ENCODE measurements at places on chromosomes 11 and 22.

DNA sequence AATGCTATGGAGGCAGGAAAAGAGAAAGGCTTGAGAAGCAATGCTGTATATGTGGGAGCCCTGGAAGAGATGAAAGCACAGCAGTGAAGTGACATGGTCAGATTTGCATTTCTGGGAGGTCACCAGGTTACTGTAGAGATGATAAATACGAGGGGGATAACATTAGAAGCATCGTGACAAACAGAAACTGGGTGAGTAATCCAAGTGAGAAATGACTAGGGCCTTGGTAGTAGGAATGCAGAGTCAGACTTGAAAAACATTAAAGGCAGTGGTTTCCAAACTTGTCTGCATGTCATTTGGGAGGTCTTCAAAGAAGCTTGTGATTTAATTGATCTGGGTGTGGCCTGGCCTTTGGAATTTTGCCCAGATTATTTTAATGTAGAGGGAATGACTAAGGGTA, 43.9 kb downstream of the CCDC34 start:
- DNase-seq: no peak

DNA sequence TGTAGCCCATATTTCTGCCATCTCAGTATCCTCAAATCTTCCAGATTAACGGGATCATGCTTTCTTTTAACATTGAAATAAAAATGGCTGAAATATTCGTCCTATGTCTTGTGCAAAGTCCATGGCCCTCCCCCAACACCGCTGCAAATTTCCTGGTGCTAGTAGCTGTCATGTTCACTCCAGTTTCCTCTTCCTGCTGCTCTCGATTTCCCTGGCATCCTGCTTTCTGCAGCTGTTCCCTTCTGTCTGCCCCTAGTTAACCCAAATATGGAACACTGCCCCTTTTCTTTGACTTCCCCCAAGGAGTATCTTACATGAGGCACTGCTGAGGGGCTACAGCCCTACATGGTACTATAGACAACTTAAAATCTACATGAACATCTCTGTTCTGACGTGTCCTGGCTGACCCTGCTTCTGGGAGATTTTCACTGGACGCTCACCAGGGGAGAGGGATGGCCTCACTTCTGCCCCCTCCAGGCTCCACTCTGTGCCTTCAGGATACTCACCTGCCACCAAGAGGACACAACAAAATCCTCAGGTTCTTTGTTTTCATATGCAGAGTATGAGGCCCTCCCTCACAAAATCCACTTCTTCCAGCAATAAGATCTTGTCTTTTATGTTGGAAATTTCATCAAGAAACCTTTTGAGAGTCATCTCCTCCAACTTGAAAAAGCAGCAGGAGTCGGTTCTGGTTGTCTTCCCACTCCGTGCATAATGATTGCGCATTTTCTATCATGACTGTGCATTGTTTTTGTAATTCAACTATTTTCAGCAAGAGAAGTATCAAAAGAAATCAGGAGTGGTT, 29.5 kb upstream of the SCUBE2 start:
- peak; percentile 13 for DNase-seq

GRCh38 chr11:75135021-75135650, 15.8 kb upstream of the SLCO2B1 start:
- no peak for DNase-seq

GRCh38 chr11:11038782-11039181, 180.9 kb upstream of the ZBED5 start:
- DNase-seq: no peak

GRCh38 chr11:77381729-77382665, 80.5 kb upstream of the GDPD4 start:
- no peak for DNase-seq

GRCh38 chr22:48908547-48908946, 919.1 kb downstream of the BRD1 start:
- DNase-seq: no peak

GRCh38 chr22:48592488-48592887, 1235.2 kb downstream of the BRD1 start:
- DNase-seq: no peak

DNA sequence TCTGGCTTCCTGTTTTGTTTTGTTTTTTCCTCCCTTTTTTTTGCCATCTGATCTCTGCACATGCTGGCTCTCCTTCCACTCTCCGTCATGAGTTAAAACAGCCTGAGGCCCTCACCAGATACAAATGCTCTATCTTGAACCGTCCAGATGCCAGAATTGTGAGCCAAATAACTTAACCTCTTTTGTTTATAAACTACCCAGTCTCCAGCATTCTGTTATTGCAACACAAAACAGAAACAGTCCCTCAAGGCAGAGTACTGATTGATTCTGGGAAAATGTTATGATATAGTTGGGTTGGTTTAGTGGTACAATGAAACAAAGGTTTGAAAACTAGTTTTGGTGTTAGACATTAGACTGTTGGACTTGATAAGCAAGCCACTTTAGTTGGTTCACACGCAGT, 1390.0 kb upstream of the RAG2 start:
- DNase-seq: no peak

DNA sequence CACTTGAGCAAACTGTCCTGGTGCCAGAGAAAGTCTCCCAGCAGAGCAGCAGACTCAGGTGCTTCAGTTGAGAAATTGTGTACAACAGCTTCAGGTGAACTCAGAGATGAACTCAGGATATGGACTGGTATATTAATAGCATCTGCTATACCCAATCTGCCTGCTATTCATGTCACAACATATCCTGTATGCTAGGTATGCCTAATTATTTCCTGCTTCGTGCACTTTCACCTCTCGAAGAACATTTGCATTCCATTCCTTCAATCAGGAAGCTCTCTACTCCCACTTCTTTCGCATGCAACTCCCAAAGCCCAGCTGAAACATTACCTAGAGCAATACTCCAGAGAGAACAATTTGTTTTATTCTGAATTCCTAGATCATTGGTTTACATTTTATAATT, 207.7 kb downstream of the KCNA4 start:
- no peak for DNase-seq

- no peak for DNase-seq
Observed at GRCh38 chr11:65419772-65420481, 2.7 kb upstream of the NEAT1 start.

DNA sequence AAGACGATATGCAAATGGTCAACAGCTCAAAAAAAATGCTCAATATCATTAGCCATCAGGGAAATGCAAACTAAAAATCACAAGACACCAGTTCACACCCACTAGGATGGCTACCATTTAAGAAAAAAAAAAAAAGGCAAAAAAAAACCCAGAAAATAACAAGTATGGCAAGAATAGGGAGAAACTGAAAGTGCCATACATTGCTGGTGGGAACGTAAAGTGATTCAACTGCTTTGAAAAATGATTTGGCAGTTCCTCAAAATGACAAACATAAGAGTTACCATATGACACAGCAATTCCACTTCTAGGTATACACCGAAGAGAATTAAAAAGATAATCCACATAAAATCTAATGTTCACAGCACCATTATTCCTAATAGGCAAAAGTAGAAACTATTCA, 47.5 kb downstream of the PICALM start:
- DNase-seq: no peak

- DNase-seq: no peak
Observed at GRCh38 chr11:67261640-67261945, 4.7 kb upstream of the GRK2 start.

DNA sequence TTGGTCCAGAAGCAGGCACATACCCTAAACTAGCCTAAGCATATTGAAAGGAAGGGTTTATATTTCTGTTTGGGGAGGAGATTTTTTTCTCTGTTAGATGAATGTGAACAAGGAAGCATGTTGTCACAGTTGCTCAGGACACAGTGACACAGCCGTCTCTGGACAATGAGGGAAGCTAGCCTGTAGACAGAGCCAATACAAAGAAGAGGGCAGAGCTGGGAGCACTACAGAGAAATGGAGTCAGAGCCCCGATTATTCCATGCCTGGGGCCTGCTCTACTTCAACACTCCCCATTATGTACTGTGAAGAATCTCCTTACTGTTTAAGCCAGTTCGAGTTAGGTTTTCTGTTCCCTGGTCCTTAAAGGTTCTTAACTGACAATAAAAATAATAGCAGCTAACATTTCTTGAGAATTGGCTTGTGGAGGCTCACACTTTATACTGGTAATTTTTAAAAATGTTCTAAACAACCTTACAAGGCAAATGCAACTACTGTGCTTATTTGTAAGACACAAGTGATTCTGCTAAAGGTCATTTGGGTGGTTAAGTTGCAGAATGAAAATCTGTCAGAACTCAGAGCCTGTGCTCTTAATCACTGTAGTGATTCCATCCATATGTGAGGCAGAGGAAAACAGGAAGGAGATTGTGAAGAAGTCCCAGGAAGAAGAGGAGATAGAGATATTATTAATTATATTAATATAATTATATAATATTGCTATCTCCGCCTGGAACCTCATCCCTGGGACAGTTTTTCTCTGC, 58.8 kb upstream of the RRAS2 start:
- DNase-seq: no peak

GRCh38 chr11:132184079-132184478, 813.7 kb downstream of the NTM start:
- DNase-seq: no peak

DNA sequence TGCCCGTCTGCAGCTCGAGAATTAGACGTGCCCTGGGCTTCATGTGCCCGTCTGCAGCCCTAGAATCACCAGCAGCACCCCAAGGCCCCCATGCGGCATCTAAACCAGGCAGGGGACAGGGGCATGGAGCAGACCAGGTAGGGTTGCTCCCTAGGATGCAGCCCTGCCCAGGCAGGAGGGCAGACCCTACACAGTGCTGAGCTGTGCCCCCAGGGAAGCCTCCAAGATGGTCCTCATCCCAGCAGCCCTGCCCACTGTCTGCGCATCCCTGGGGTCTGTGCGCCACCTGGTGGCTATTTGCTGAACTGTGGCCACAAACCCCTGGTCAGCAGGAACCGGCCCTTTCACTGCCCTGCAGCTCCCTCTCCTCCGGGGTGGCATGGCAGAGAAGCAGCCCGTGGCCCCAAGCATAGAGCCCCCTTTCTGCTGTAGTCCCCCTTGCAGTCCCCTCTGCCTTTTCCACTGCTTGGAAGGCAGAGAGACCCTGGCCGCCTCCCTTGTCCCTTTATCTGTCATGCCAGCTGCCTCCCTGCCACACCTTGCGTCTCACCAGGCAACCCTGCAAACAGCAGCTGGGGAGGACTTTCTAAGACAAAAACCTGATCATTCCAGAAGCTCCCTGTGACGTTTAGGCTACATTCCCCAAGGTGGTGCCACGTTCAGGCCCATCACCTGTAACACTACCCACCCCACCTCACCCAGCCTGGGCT, 86.6 kb downstream of the KCNQ1 start:
- DNase-seq: peak; percentile 79

GRCh38 chr11:32006799-32007388, 84.0 kb upstream of the RCN1 start:
- DNase-seq: peak; percentile 41
